ENCODE measurements at places on chromosomes 6 and 20.

GRCh38 chr6:137676888-137677287 lies 182.7 kb upstream of the OLIG3 start:
- DNase-seq: no peak

DNA sequence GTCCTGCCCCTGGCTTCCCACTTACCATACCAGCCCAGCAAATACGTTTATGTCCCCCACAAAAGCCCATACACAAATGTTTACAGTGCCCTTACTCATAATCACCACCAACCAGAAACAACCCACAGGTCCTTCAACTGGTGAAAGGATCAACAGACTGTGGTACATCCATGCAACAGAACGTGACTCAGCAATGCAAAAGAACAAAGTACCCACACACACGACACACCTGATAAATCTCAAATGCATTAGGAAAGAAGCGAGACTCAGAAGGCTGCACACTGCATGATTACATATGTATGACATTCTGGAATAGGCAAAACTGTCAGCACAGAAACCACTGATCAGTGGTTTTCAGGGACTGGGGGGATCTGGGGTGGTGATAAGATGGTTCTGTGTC lies 20.5 kb downstream of the NCR2 start:
- DNase-seq: no peak

DNA sequence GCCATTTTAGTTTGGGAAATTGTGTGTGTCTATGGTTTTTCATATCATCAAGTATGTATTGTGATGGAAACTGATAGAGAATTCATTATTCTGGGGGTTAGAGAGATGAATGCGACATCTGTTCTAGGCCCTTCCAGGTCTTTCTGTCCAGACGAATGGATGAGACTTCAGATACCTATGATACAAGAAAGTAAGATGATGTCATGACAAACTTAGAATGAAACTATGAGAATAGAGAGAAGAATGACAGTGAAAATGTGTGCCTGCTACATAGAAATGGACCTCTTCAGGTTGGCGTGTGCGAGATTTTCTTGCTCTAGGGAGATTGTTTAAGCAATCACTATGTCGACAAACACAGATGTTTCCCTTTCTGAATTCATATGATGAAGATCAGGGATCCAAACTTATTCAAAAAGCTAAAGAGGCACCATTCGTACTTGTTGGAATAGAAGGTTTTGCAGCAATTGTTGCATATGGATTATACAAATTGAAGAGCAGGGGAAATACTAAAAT lies 76.1 kb downstream of the SCAND1 start:
- DNase-seq: no peak

- DNase-seq: no peak
These were observed 116.1 kb downstream of the RIMS1 start for GRCh38 chr6:72002415-72002814.

- peak; percentile 12 for DNase-seq
These were observed 109.5 kb upstream of the RAB32 start for GRCh38 chr6:146433881-146434731.

DNA sequence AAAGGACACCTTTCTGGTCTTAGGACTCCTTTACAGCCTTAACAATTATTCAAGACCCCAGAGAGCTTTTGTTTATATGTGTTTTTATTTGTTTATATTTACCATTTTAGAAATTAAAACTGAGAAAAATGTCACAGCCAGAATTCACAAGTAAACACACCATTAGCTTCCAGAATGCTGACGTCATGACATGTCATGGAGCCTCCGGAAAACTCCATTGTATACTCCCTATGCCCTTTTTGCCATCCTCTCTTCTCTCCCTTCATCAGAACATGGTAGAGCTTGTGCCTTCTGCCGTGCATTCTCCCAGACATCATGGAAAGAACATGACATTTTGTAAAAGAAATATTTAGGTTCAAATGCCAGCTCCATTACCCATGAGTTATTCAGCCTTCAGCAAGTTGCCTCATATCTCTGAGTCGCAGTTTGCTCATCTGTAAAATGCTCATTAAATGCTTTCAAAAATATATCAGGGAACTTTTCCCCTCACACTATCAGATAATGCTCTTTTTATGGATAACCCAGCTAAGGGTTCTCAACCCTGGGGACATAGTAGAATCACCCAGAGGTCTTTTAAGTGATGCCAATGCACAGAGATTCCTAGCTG lies 27.8 kb downstream of the TNFAIP3 start:
- peak; percentile 56 for DNase-seq

- no peak for DNase-seq
These were observed 105.3 kb upstream of the NAA20 start for GRCh38 chr20:19911810-19912382.

DNA sequence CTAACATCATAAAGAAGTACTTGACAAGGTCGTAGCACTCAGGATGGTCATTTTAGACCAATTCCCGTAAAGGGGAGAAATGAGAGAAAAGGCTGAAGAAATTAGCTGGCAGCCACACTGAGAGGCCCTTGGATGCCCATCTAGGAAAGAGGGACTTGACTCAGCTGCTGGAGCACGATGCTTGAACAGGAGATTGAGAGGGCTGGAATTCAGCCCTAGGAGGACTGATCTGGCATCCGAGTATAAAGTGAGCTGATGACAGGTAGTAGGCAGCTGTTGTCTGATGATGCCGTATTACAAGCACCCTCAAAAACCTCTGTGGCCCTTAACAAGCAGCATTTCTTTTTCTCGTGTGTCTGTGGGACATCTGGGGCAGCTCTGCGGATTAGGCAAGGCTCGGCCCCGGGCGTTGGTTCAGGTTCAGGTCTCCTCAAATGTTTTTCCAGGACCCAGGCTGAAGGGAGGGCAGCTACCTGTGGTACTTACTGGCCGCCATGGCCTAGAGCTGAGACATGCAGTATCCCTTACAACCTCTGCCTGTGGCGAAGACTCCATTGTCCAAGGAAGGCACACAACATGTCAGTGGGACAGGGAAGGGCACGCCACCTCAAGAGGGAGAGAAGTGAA lies 219.6 kb upstream of the SNX9 start:
- no peak for DNase-seq

DNA sequence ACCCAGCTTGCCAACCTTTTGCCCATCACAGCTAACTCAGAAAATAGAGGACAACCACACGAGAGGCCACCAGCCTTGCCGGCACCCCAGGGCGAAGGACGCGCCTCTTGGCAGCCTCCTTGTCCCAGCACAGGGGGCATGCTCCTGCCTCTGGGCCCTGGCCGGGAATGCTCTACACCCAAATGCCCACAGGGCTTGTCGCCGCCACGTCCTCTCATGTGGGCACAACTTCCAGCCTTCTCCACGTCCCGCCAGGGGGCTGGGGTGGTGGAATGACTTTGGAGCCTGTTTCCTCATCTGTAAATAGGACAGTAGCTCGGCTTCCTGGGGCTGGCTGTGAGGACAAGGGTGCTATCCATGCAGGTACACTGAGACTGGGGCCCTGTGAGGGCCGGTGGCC lies 152.4 kb upstream of the MLN start:
- no peak for DNase-seq

DNA sequence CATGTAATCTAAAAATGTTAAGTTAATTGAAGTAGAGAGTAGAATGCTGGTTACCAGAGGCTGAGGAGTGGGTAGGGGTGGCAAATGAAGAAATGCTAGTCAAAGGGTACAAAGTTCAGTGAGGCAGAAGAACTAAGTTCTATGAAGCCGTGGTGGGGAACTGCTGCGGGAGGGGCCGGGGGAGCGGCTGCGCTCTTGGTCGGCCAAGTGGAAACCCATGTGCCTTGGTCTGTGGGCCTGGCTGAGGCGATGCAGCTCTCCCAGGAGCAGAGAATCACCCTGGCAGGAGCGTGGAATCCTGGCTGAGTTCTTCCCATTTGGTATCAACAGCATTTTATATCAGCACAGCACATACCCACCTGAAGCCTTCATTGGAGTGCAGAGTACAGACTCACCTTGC lies 22.3 kb downstream of the TTLL2 start:
- no peak for DNase-seq

- DNase-seq: no peak
These were observed 19.8 kb downstream of the BFSP1 start for GRCh38 chr20:17511401-17511800.

DNA sequence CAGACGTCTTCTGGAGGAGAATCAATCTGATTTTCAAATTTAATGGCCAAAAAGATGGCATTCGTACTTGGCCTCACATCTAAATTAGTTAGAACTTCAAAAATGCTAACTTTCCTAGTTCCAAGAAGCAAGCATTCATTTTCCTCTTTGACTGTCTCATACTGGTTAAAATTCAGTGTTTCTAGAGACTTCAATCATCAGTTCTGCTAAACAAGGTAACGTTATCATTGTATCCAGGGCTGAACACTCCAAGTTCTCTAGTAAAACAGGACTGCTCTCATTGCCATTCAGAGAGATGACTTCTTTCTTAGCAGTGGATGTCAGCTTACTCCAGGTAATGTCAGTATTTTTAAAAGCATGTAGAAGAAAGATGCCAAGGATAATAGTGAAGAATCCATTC lies 34.6 kb upstream of the ENTPD6 start:
- DNase-seq: no peak

GRCh38 chr6:34235307-34236130 lies 1.2 kb upstream of the HMGA1 start:
- no peak for DNase-seq

GRCh38 chr6:170086639-170087420 lies 204.0 kb downstream of the DLL1 start:
- no peak for DNase-seq

DNA sequence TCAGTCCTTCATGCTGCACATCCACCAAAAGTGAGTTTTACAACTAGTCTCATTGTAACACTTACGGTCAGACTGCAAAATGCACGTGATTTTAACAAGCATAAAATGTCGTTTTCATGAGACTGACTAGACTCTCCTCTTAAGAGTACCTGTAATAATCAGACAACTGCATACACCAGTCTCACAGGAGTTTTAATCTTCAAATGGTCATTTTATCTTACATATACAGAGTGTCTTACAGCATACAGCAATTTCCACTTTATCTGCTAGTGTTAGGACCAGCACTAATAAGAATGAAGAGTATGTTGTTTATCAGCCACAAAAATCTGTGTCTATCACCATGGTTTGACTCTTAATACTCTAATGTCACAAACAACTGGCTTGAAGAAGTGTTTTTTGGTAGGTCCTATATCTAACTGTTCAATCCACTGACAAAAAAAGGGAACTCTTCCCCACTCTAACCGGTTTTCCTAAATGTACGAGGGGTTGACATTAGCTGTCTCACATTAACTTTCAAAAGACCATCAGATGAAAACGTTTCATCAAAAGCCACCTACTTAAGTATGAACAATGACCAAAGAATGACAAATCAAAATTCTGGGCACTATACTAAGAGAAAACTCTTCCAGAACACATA lies 1.5 kb upstream of the ASF1A start:
- no peak for DNase-seq

DNA sequence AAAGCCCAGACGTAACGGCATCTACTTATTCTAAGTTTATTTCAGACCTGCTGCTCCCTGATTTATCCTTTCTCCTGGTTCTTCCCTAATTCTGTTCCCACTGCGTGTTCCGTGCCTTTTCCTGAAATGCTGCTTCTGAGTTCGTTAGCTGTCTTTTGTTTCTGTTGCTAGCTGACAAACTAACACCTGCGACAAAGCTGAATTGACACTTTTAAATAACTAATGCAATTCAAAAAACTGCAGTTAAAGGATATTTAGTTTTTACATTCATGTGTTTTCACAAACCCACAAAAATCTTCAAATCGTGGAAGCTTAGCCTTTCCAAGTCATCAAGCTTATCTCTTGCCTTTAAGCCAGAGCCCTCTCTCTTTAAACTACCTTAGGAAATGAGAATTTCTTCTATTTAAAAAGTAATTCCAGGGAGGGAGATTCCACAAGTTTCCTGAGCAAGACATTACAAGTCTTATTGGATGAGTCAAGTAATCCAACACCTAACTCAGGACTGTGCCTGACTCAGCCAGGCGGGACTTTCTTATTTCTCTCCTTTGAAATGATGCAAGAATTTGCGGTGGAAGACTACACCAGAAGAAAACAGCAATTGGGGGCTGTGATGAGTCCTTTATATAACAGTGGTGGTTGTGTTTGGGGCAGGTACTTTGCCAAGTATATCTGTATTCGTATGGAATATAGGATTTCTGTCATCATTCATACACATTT lies 6.3 kb downstream of the ADTRP start:
- peak; percentile 85 for DNase-seq

- DNase-seq: no peak
These were observed 41.0 kb downstream of the GNAS start for GRCh38 chr20:58893355-58894120.

- DNase-seq: no peak
These were observed 687.3 kb downstream of the QKI start for GRCh38 chr6:164101859-164102258.

GRCh38 chr6:160202411-160202810 lies 56.2 kb downstream of the SLC22A2 start:
- peak; percentile 5 for DNase-seq

GRCh38 chr20:5734602-5735001 lies 15.6 kb upstream of the SHLD1 start:
- DNase-seq: no peak

DNA sequence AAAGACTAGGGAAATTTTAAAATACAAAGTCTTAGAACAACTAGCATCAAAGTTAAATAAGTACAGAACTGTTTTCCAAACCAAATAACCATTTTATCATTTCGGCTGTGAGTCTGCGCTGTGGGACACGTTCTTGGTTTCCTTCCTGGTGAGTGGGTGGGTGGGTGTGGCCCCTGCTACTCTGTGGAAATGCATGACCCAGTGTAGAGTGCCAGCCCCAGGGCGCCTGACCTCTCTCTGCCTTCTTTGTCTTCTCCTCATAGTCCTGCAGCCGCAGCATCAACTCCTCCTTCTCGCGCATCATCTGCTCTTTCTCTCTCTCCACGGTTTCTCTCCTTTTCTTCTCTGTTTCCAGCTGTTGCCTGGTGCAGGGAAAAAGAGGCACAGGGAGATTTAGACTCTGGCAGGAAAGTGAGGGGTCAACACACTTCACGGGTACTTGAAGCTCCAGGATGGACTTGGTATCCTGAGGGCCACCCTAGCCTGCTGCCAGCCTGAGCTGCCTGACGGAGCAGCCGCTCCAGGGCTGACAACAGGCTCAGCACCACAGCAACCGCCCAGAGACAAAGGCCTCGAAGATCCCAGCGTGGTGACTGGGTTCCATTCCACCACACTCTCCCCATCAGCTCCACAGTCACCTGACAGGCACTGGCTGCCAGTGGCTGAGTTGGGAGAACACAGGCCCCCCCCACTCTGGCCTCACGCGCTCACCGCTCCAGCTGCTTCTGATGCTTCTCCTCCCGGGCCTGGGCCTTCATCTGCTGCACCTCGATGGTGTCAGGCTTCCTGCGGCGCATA lies 48.4 kb downstream of the EZR start:
- no peak for DNase-seq

DNA sequence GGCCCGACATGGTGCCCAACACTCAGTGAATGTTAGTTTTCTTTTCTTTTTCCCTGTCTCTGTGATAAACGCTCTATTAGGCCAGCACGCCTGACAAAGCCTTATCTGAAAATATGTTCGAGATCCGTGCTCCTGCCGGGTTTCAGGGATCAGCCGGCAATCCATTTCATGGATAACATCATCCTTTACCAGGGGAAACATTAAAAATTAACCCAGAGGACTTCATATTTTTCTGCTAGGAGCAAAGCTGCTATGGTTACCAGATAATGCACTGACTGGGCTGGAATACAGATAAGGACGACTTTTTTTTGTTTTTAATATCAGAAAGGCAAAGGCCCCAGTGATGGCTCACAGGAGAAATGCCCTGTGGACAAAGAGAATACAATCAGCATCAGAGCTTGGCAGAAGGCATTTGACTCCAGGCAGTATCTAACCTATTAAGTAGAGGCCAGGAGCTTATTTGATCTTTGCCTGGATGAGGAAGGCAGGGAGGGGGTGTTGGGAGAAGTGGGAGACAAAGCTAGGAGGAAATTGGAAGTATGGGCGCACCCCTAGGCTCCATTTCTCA lies 482.0 kb upstream of the CHD6 start:
- DNase-seq: no peak

Measured in fibroblast of gingiva (primary cell).